ENCODE measurements at places on chromosomes 2 and 18.

GRCh38 chr2:48870503-48870902 is 115.0 kb upstream of the LHCGR start:
- DNase-seq, result no peak

- DNase-seq, result no peak
These were observed 26.6 kb downstream of the GEN1 start for GRCh38 chr2:17780546-17780945.

- no peak for DNase-seq
These were observed 51.0 kb downstream of the ACTR3 start for GRCh38 chr2:113940891-113941290.

GRCh38 chr2:216002101-216002678 is 11.2 kb downstream of the MREG start:
- no peak for DNase-seq

- DNase-seq, result no peak
These were observed 567.6 kb downstream of the KCNJ3 start for GRCh38 chr2:155266109-155266508.

DNA sequence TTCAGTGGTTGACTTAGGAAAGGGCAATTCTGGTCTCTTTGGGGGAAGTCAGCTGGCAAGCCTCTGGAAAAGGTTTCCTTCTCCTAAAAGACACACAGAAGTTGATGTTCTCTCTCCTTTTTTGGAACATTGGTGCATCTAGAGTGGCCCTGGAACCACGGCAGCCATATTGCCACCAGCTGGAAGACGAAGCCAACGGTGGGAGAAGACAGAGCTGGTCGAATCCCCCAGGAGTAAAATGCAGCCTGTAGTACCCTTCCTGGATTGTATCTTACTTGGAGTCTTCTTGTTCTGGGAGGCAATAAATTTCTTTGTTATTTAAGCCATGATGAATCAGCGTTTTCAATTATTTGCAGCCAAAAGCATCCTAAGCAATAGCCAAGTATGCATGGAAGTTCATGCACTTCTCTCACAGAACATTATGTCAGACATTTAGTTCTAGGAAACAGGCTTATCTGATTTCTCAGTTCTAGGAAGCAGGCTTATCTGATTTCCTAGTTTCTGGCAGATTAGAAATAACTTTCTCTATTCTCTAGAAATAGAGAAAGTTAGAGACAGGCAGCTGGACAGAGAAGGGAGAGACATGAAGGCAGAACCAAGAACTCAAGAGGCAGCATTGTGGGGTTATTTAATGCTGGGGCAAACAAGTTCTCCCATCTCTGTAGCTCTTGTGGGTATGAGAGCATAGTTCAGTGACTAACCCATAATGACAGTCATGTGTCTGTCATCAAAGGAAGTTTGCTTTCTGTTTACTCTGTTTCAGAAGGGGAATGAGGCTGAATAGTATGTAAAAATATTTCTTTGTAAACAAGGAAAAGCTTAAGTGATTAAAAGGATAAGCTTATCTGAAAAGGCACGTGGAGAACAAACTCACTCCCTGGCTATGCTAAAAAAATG is 40.5 kb upstream of the NABP1 start:
- DNase-seq, result no peak

GRCh38 chr2:134493797-134494196 is 225.0 kb downstream of the TMEM163 start:
- no peak for DNase-seq

DNA sequence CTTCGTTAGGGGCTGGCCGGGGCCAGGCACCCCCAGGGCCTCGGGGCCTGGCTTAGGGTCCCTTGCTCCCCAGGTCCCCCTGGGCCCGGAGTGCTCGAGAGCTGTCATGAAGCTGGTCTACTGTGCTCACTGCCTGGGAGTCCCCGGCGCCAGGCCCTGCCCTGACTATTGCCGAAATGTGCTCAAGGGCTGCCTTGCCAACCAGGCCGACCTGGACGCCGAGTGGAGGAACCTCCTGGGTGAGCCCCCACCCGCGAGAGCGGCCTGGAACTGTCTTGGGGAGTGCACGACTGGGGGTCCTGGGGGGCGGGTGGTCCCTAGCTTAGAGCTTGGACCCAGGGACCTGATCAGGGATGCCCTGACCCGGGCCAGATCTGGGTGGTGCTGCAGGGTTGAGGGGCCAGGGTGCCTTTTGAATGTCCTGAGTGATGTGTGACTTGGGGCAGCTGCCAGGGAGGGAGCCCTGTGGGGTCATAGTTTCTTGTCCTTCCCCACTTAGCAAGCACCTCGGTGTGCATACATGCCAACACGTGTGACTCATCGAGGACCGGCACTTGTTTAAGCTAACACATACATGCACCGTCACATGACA is 27.9 kb downstream of the GPC1 start:
- no peak for DNase-seq
